ENCODE measurements at places on chromosomes 12 and 14.

DNA sequence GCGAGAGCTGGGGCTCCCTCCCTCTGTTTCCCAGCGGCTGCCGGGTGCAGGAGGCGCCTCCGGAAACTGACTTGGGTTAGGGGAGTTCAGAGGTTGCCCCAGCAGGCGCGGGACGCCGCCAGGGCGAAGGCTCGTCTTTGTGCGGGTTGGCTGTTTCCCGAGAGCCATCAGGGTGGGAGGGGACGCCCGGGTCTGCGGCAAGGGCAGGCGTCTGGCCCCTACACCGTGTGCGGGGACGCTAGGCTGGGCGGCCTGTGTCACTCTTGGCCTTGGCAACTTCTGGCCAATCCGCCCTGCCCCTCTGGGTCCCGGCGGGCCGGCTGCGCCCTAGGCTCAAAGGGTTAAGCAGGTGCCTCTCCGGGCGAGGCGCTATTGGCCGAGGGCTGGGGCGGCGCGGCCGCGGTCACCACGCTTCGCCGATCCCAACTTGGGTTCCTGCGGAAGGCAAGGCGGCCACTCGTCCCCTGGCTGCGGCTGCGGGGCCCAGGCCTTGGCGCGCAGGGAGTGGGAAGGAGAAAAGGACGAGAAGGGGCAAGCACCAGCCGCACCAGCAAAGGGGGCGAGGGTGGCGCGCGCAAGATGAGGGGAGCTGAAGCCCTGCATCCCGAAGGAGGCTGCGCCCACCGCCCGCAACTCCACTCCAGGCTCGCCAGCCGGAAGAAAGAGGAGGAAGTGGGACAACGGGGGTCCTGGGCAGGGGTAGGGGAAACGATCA lies 5.6 kb upstream of the NPAS3 start:
- DNase-seq: no peak

DNA sequence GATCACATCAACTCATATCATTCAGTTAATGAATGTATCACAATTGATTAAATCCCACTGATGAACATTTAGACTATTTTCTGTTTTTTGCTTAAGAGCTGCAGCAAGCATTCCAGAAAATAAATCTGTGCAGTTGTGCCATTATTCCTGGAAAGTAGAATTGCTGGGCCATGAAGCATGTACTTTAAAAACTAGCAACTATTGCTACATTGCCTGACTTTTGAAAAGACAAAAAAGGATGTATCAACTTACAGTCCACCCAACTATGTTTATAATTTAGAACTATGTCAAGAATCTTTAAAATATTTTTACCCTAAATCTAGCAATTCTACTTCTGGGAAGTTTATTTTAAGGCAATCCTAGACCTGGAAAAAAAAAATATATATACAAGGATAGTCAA lies 33.4 kb upstream of the ERGIC2 start:
- no peak for DNase-seq

DNA sequence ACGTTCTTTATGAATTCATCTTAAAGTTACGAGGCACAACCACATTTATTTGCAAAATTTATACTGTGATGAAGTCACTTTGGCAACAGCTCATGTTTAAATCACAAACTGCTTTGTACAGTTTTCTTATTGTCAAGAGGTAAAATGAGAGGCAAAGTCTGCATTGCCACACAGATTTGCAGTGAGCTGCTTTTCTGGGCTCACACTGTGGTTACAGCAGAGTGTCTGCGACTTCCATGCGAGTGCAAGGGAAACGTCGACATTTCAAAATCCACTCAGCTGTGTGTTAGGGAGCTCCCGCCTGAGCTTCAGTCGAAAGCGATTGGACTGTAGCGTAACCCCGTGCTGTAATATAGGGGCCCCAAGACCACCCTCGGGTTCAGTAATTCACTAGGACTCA lies 13.0 kb downstream of the MTA1 start:
- no peak for DNase-seq

- DNase-seq: no peak
These were observed 15.1 kb downstream of the FRMD6 start for GRCh38 chr14:51666826-51667225.

GRCh38 chr14:82492157-82492556 lies 958.5 kb upstream of the SEL1L start:
- DNase-seq: no peak

GRCh38 chr14:101539880-101540279 lies 21.4 kb upstream of the DIO3 start:
- no peak for DNase-seq

DNA sequence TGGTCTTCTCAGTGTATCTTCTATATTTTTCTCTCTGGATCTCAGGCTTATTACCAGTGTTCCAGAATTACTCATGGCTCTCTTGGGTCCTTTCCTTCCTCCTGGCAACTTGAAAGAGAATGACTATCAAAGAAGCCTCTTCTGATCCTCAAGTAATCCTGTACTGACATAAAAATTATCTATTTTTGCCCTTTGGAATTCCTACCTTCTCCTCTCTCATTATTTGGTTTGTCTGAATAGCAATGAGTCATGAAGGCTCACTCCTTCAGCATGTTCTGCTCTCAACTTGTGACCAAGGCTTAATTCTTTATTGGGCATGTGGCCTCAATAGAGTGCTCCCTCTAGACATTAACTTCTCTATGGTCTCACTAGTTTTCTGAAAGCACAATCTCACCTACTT lies 553.6 kb upstream of the ATP2B1 start:
- DNase-seq: no peak

GRCh38 chr12:113702836-113703235 lies 231.2 kb upstream of the LHX5 start:
- no peak for DNase-seq

GRCh38 chr12:89523843-89524540 lies 604 bp downstream of the GALNT4 start:
- DNase-seq: no peak

DNA sequence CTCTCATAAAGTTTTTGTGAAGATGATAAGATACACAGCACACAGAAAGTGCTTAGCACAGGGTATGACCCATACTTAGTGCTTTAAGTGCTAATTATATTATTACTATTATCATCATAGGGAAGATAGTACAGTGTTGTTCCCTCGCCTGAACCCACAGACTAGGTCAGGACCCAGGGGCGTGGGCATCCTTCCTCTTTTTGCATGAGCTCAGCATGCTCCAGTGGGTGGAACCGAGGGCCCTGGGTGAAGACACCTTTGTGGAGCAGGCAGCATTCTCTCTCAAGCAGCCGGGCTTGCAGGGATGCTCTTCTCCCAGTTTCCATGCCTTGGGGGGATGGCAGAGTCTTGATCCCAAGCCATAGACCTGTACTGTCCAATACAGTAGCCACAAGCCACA lies 34.8 kb downstream of the CRACR2A start:
- DNase-seq: no peak

- no peak for DNase-seq
These were observed 122.5 kb downstream of the HMGA2 start for GRCh38 chr12:65946821-65947220.

DNA sequence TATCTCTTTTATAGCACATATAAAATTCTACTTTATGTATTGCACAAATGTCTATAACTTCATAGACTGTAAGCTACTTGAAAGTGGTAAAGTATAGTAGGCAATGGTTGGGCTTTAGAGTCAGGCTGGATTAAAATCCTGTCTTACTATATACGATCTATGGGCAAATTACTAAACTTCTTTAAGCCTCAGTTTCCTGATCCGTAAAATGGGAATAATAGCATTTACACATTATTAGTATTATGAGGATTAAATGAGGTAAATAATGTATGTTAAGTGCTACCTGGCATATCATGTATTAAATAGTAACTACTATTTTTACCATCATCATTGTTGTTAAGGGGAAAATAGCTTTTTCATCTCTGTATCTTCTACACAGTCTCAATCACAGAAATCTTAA lies 14.4 kb downstream of the POLE2 start:
- DNase-seq: no peak

DNA sequence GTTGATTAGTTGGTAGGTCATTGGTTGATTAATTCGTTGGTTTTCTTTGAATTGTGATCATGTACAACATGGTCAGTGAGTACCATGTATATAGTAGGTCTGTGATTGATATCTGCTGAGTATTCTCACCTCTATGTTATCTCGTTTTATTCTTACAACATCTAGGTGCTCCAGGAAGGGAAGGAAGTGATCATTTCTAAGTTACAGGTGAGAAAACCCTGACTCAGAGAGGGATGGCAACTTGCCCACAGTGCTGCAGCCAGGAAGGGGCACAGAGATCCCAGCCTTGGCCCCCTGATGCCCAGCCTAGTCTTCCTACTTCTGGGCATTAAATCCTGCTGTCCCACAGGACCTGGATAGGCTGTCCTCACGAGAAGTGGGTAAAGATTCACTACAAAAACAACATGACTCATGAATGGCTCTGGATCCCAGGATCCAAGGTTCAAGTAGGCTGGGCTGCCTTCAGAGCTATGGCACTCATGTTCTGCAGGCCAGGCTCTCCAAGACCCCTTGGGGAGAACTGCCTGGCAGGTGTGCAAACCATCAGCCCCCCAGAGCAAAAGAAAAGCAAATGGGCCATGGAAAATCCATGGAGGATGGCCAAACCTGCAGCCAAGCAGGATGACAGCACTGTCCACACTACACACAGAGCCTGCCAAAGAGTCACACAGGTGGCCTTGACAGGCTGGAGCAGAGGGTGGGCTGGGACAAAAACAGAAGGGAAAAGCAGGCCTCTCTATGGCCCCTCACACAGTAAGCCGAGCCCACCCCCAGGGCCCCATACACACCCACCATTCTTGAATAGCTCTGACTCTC lies 146.2 kb downstream of the BCL11B start:
- DNase-seq: no peak

GRCh38 chr14:56073799-56074198 lies 44.4 kb upstream of the PELI2 start:
- DNase-seq: no peak

DNA sequence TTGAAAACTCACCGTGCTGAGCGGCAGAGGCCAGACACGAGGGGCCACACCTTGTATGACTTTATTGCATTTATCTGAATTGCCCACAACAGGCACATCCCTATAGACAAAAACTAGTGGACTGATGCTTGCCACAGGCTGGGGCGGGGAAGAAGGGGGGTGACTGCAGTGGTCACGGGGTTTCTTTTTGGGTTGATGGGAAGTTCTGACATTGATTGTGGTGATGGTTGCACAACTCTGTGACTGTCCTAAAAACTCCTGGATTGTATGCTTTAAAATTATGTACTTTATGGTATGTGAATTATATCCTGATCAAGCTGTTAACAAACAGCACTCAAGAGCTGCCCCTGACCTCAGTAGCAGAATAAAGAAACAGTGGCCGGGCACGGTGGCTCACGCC lies 25.7 kb downstream of the DHX37 start:
- no peak for DNase-seq

- DNase-seq: peak; percentile 97
These were observed 4.4 kb downstream of the ZNF219 start for GRCh38 chr14:21093769-21094681.

DNA sequence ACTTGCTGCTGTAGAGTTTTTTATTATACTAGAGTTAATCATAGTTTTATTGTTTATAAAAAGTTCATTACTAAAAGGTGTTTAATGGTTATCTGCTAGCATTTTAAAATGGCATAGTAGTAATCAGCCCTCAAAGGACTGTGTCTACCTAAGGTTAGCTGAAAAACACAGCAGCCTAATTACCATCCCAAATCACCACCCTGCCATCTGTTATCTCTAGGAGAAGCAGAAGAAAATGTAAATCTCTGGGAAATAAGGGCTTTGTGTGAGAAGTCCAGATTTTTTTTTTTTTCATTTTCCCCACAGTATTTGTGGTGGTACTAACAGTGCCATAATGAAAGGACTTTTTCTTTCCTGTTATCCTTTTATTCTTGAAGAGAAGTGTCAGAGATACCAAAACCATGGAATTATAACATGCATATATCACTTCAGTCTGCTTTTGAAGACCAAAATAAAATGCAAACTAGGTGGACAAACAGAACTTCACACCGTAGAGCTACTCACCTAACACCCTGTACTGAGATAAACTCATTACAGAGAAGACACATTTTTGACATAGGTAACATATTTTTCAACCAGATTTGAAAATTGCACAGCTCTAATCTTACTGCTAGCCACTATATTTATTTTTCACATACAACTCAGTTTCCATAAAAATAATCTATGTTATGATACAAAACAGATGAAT lies 876.2 kb downstream of the C12orf50 start:
- no peak for DNase-seq

DNA sequence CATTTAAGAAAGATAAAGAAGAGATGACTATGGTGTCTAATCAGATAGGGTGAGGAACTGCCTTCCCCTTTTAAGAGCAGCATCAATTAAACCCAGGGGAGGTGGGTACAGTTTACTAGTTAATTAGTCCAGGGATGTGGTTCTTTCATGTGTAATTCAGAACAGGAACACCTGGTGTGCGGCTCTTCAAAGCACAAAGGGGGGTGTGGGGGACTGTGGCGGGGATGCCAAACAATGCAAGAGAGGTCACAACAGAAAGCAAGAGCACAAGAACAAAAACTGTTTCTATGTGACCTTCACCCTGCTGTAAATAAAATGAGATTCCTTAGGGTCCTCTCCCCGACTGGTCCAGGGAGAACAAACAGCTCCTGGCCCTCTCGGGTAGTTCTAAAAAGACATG lies 183.9 kb upstream of the SOX5 start:
- DNase-seq: peak; percentile 36

GRCh38 chr12:98750511-98750910 lies 105.4 kb downstream of the APAF1 start:
- DNase-seq: no peak

DNA sequence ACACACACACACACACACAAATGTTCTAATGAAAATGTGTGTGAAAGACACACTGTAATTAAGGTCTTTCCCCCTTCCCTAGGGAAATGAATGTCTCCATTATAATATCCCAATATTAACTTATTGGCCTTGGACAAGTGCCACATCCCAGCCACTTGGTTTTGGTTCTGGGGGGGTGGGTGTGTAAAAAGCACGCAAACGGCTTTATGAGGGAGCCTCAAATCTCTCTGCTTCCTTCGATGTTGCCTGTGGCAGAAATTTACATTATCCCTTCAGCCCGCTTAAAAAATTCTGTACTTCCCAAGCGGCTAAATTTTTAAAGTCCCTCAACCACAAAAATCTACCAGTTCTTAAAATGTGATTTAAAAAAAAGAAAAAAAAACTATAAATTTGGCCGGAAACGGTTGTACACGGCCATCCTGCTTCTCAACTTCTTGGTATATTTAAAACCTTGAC lies 432 bp downstream of the C14orf93 start:
- no peak for DNase-seq
